ENCODE measurements at places on chromosomes 1 and 21.

GRCh38 chr21:34129039-34129891 is 55.9 kb downstream of the MRPS6 start:
- peak; percentile 23 for DNase-seq

DNA sequence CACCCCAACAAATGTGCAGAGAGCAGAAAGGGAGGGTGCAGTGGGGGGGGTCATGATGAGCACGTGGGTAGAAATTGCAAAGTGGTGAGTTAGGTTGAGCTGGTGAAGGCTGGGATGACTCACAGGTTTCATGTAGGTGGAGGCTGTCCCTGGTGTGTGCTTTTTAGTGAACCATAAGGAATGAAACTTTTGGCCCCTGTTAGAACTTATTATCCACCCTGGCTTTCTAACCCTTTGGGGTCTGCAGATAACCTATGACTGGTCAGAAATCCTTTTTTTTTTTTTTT is 46.9 kb downstream of the DOP1B start:
- DNase-seq: no peak

DNA sequence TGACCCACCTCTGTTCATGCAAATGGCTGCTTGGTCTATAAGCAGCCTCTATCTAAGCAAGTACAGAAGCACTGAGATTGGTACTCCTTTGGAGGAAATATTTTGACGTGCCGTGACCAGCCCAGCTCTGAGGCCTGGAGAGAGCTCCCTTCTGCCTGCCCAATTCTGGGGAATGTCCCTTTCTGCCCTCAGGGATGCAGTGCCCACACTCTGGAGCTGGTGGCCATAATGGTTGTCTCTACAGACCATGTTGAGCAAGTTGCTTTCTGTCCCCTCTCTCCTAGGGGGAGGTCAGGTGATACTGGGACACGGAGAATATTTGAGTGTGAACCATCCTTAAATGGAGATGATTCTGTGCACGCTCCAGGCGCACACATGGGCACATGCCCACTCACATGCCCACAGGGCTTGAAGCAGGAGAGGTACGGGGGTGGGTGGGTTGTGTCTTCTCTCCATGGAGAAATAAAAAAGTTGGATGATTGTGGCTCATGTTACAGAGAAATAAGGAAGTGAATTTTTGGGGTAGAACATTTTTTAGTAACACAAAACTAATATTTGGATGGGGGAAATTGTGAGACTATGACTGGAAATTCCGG is 13.9 kb upstream of the ALPL start:
- DNase-seq: no peak

DNA sequence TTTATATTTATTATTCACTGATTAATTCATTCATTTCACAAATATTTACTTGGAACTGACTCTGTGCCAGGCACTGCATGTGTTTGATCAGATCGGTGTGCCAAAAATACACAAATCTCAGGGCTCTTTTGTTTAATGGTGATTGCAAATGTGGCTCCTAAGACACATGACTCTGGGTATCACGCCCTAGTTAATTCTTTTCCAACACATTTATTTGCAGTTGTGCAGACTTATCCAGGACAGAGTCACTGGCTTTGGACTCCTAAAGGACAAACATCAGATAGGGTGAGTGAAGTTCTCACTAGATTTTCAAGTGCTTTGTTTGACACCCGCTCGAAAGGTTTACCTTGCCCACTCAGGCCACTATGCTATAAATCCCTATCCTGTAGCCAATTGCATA is 335.5 kb downstream of the BARHL2 start:
- DNase-seq: no peak

- DNase-seq: no peak
Measured at GRCh38 chr1:60113028-60113427, 39.5 kb upstream of the C1orf87 start.

GRCh38 chr1:145425436-145426029 is at the start of gene NBPF20:
TSS of gene NBPF20 (minus strand) at chr1:145425603. CDS start at chr1:145405272, 20,331 bp downstream.
- DNase-seq: peak; percentile 70

DNA sequence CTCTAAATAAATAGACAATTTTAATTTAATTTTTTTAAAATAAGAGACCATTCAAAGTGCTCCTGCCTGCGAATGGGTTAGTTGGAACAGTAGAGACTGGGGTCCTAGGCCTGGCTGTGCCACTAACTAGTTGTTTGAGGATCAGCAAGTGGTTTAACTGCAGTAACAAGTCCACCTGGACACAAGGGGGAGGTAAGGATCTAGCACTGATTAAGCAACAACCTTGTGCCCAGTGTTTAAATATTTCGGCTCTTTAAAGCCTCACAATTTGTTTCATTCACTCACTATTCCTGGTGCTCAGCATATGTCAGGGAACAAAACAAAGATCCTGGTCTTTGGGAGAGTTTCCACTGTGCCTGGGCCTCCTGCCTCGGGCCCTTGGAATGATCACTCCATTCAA is 1.6 kb upstream of the AGT start:
- no peak for DNase-seq

- DNase-seq: no peak
Measured at GRCh38 chr21:41510500-41510899, 2.5 kb upstream of the TMPRSS2 start.

- DNase-seq: no peak
Measured at GRCh38 chr1:214518361-214518760, 33.0 kb downstream of the PTPN14 start.

DNA sequence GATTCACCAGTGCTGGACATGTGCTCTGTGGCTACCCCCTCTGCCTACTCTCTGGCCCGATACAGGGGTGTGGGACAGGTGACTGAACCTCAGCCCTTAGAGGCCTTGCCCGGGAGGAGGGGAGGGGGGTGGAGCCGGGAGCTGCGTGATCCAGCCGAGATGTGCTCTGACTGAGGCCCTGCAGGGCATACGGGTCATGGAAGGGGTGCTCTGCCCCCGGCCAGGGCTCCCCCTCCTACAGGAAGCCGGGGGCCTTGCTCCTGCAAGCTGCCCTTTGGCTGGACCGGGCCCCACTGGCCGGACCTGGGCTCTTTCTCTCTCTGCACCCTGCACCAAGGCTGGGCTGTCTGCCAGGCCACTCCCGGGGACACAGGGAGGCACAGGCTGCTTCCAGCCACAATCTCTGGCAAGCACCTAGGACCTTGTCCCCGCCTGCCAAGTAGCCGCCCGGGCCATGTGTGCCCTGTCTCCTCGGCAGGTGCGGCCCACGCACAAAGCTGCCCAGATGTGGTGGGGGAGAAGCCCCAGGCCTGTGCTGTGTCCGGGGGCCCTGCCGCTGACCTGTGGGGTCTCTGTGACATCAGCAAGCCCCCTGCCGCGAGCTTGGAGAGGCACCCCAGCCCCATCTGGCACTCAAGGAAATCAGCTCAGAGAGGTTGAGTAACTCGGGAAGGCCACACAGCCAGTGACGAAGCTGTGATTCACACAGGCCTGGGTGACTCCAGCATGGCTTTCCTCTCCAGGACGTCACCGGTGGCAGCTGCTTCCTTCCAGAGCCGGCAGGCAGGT is 1.5 kb downstream of the SCNN1D start:
- no peak for DNase-seq

DNA sequence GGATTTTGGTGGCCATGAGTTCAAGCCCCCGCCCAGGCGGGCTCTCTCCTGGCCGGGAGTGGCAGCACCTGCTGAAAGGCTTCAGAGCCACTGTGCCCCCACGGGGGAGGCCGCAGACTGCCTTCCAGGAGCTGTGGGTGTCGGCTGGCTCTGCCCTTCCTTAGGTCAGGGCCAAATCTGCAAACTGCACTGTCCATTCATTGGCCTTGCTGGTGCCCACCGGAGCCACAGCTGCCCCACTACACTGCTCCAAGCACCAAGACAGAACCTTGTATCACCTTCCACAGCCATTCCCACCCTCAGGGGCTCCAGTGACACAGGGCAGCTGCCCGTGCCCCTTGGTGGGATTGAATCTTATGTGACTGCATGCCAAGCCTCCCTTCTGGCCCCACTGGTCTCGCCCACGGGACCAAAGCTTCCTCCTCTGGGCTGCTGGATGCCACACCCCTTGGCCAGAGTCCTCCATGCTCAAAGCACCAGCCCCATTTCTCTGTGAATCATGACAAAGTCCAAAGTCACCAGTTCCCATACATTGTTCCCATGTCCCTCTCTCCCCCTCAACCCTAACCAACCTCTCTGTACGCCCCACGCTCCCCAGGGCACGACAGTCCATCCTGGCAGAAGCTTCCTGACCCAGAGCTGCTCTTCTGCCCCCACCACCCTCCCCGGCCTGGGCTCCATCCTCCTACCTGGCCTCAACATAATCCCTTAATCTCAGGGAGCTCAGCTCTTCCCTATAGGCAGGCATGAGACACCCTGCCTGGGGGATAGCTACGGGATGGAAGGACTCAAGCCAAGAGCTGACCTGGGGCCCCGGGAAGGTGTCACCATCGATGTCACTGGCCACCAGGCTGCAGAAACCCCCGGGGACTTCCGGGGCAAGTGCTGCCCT is 20.9 kb upstream of the GPR153 start:
- no peak for DNase-seq

GRCh38 chr1:115013792-115014191 is 15.8 kb upstream of the TSHB start:
- DNase-seq: no peak

GRCh38 chr1:27481994-27482620 is 7.9 kb downstream of the WASF2 start:
- no peak for DNase-seq

- no peak for DNase-seq
Measured at GRCh38 chr1:209155546-209155945, 428.0 kb upstream of the CAMK1G start.

DNA sequence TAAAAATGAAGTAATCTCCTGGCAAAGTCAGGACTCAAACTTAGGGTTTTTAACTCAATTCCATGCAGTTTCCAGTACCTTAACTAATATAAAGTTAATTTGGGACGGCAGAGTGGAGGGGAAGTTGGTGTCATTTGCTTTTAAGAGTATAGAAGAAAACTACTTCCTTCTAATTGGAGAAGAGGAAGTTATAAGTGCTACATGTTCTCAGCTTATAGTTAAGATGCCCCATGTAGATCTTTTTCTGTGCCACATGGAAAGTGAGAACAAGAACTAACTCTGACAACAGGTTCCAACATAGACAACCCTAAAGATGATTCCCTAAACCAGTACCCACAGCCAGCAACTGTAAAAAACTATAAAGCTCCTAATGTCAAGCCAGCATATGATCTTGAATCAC is 11.5 kb downstream of the RRAGC start:
- DNase-seq: no peak

DNA sequence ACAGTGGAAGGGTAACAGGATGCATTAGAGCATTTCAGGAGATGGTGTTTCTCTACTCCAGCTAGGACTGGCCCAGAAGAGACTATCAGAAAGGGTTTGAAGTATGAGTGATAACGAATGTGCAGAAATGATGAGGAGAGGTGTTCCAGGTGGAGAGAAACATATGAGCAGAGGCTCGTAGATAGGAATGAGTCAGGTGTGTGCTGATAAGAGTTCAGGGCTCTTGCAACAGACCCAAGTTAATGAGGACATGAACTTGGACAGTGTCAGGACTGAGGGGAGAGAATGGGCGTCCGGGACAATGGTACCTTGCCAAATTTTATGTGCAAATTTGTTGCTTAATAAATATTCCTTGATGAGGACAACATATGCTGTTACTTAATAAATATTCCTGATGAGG is 183.9 kb upstream of the NFIA start:
- DNase-seq: no peak

- DNase-seq: no peak
Measured at GRCh38 chr1:51575406-51576084, 41.3 kb upstream of the OSBPL9 start.

- DNase-seq: no peak
Measured at GRCh38 chr1:56357927-56358690, 221.3 kb downstream of the PLPP3 start.

DNA sequence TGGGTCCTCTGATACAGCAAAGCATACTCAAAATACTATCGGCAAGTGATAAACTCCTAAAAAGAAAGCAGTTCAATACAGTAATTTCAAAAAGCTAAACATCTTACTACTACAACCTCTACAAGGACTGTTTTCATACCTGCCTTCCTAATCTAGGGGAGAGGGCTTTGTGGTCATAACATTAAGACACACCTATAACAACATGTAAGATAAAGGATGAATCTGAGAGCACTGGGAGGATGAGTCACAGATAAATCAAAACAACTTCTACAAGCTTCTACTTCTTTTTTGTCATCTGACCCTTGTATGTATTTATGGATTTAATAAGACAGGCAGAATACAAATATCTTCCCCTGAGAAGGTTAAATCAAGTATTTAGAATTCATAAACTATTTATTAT is 40.0 kb downstream of the LTN1 start:
- no peak for DNase-seq

GRCh38 chr1:46394108-46394871 is at the start of gene FAAH:
TSS of gene FAAH (plus strand) at chr1:46394317. CDS start at chr1:46394349, 32 bp downstream.
- peak; percentile 9 for DNase-seq

- no peak for DNase-seq
Measured at GRCh38 chr1:236575523-236575922, 28.8 kb downstream of the HEATR1 start.

DNA sequence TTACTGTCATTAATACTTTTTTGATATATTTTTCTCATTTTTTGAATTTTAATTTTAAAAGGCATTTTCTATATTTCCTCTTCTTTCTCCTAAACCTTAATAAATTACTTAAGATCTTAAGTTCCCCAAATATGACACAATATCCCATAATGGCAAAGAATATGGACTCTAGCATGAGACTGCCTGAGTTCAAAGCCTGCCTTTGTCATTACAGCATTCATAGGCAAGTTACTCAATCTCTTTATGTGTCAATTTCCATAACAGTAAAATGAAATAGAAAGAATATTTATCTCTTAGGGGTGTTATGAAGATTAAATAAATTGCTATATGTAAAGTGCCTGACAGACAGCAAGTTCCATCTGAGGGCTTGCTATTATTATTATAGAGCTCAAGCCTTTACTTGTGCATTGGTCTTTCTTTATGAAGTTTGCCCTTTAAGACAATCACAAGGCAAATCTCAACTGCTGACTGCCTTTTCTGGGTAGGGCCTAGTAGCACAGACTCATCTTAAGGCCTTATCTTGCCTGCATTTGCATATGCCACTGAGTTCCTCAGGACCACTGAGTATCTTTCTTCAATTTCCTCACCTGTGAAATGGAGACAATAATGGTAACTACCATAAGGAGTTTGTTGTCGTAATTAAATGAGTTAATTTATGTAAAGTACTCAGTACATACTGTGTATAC is 231.0 kb downstream of the NRIP1 start:
- no peak for DNase-seq

- no peak for DNase-seq
Measured at GRCh38 chr1:195933835-195934234, 674.4 kb downstream of the KCNT2 start.

DNA sequence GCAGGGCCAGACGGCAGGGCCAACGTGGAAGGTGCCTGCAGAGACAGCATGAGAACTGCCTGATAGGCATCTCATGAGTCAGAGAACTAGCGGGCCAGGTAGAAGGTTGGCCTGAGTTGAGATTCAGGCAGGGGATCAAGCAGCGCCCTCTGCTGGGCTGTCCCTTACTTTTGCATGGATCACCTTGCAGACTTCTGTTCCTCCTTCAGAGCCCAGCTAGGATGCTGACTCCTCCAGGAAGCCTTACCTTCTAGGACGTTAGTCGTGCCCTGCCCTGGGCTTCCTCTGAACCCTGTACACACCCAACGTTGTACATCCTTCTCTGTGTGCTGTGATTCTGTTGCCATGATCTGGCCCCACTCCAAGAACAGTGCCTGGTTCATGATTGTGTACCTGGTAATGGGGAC is 231.3 kb upstream of the VAMP3 start:
- no peak for DNase-seq

- DNase-seq: peak; percentile 18
Measured at GRCh38 chr1:15684468-15685291, 560 bp downstream of the PLEKHM2 start.
